ENCODE measurements at places on chromosomes 16 and 17.

DNA sequence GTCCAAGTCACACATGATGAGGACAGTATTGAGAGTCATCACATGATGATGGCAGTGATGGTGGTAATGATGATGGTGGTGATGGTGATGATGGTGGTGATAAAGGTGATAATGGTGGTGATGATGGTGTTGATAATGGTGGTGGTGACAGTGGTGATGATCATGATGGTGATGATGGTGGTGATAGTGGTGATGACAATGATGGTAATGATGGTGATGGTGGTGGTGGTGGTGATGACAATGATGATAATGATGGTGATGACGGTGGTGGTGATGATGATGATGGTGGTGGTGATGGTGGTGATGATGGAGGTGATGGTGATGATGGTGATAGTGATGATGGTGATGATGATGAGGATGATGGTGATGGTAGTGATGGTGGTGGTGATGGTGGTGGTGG lies 190.2 kb upstream of the ZNF469 start:
- no peak for DNase-seq

DNA sequence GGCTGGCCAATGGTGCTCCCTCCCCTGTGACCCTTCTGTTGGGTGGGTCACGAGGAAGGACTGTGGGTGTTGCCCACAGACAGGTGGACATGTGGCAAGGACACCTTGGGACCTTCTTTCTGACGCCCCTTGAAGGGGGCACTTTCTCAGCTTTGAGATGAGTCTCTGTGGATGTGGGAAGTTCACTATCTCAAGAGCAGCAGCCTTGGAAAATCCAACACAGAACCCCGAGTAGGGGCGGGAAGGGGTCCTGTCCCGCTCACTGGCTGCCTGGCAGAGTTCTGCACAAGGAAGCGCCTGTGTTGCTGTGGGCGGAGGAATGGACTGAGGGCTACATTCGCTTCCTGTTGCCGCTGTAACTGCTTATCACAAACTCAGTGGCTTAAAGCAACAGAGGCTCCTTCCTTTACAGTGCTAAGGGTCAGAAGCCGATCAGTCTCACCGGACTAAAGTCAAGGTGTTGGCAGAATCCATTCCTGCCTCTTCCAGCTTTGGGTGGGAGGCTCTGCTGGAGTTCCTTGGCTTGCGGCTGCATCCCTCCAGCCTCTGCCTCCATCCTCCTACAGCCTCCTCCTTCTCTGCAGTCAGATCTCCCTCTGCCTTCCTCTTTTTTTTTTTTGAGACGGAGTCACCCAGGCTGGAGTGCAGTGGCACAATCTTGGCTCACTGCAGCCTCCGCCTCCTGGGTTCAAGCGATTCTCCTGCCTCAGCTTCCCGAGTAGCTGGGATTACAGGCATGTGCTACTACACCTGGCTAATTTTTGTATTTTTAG lies 305.2 kb downstream of the SEC14L1 start:
- peak; percentile 80 for DNase-seq

- DNase-seq = no peak
These were observed 6.2 kb upstream of the TMEM235 start for GRCh38 chr17:78225088-78225865.

DNA sequence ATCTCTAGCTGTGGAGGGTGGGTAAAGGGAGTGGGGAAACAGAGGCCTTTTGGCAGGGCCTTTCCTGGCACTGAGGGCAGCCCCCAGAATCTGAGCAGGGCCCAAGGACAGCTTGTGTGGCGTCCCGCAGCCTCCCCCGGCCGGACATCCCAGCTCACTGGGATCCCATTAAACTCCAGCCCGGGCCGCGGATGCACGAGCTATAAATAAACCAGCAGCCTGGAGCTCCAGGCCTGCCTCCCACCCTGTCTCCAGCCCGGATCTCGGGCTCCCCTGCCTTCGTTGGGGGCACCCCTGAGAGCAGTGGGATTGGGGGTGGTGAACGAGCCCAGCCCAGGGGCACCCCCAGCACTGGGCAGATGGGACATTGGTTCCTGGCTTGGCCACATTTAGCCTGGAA lies 13.8 kb upstream of the AATK start:
- no peak for DNase-seq

DNA sequence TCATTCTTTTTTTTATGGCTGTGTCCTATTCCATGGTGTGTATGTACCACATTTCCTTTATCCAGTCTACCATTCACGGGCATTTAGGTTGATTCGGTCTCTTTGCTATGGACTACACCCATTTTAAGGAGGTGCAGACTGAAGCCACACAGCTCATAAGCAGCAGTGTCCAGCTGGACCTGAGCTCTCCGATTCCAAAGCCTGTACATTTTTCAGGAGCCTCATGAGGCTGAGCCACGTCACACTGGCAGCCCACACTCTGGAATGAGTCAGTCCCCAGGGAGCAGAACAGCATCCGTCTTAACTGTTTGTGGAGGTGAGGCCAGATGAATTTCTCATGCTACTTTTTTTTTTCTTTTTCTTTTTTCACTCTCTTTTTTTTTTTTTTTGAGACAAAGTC lies 116.1 kb downstream of the C16orf95 start:
- DNase-seq = no peak

- DNase-seq = no peak
These were observed 77.4 kb downstream of the CBLN1 start for GRCh38 chr16:49204191-49204590.

DNA sequence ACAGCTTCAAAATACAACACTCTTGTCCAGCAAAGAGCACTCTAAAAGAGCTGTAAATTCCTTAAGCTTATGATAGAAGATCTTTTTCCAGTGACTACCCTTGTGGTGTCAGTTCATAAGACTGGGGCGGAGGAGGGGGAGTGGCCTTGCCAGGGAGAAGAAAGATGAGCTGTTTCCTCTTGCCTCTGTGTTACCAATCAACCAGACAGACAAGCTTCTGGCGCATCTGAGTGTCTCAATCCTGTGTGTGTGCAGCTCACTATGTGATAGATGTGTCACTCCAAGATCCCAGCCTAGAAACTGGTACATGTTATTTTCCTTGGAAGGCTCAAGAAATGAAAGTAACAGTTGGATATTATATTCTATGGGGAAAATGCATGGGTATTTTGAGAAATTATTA lies 167.4 kb upstream of the CACNG3 start:
- no peak for DNase-seq

DNA sequence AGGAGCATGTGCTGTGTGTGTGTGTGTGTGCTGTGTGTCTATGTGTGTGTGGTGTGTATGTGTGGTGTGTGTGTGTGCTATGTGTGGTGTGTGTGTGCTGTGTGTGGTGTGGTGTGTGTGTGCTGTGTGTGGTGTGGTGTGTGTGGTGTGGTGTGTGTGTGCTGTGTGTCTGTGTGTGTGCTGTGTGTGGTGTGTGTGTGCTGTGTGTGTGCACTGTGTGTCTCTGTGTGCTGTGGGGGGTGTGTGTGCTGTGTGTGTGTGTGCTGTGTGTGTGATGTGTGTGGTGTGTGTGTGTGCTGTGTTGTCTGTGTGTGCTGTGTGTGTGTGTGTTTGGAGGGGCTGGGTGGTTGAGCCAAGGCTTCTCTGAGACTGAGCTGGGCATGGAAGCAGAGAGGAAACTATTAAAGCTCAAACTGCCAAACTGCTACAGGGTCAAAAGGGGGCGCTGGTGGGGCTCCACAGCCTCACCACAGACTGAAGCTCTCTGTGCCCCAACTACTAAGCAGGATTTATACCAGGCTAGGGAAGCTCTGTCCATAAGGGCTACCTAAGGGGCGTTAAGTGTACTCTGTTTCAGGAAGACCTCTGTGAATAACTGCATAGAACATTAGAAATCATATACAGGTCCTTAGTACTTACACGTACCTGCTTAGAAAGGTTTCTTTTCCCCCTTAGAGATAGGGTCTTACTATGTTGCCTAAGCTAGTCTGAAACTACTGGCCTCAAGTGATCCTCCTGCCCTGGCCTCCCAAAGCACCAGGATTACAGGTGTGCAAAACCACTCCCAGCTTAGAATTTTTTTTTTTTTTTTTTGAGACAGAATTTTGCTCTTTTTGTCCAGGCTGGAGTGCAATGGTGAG lies 27.8 kb upstream of the GHDC start:
- DNase-seq = peak; percentile 67

GRCh38 chr16:30664616-30665109 lies 6.4 kb downstream of the FBRS start:
- no peak for DNase-seq

DNA sequence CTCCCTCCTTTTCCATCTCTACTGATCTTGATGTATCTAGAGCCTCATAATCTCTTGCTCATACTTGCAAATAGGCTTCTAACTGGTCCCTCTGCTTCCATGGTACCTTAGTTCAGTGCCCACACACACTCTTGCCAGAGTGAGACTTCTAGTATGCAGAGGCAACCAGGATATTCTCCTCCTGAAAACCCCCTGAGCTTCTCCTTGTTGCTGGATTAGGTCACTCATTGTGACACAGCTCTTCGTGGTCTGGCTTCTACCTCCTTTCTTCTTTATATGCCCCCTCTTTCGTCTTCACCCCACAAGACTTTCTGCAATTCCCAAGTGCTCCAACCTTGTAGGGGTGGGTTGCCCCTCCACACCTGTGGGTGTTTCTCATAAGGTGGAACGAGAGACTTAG lies 2.5 kb upstream of the FAM20A start:
- DNase-seq = no peak

DNA sequence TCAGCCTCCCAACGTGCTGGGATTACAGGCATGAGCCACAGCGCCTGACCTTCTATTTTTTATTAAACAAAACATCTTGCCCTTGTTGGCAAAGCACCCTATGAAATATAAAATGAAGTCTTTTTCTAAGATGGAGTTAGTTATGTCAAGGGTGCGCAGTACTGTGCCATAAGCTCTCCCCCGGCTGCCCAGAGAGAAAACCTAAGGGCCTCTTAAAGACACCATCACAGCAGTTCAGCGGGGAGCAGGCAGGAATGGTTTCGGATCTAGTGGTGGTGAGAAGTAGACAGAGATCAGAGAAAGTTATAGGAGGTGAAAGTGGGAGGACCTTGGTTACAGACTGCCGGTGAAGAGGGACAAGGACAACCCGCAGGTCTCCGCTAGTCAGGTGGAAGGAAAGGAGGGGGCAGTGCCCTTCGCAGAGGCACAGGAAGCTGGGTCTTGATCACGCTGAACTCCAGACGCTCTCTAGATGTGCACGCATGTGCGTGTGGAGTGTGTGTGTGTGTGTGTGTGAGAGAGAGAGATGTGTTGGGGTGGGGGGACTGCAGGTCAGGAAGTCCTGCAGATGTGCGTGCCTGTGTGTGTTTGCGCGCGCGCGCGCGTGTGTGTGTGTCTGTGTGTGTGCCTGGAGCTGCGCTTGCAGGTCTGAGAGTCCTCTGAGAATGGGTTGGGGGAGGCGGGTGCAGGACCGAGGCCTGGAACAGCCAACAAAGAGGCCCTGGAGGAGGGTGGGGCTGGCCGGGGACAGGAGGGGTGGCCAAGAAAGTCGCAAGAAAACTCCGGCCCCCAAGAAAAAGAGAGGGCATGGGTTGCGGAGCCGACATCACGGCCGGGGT lies 748 bp upstream of the CMTM3 start:
- DNase-seq = peak; percentile 89

GRCh38 chr17:20852239-20852989 lies 190.4 kb downstream of the USP22 start:
- peak; percentile 25 for DNase-seq

DNA sequence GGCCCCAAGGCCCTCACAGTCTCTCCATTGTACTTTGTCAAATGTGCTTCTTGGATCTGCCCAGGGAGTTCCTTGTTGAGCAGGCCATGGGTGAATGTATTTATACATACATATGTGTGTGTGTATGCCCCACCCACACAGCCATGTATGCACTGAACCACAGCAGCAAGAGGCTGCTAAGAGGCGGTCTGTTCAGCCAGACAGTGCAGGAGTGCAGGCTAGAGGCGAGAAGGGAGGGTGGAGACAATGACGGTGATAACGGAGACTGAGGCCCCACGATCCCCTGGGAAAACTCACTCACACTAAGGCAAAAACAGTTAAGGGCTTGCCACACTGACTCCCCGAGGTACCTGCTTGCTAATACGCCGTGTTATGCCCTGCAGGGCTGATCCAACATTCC lies 151.0 kb upstream of the CDC42EP4 start:
- DNase-seq = no peak

- peak; percentile 15 for DNase-seq
These were observed 256.6 kb downstream of the CPPED1 start for GRCh38 chr16:12546918-12547607.

- no peak for DNase-seq
These were observed 57.0 kb downstream of the RNF213 start for GRCh38 chr17:80317706-80317980.

GRCh38 chr17:78231991-78232858 lies 794 bp downstream of the TMEM235 start:
- peak; percentile 50 for DNase-seq

- DNase-seq = no peak
These were observed 51.1 kb upstream of the SLC47A1 start for GRCh38 chr17:19482576-19482975.

DNA sequence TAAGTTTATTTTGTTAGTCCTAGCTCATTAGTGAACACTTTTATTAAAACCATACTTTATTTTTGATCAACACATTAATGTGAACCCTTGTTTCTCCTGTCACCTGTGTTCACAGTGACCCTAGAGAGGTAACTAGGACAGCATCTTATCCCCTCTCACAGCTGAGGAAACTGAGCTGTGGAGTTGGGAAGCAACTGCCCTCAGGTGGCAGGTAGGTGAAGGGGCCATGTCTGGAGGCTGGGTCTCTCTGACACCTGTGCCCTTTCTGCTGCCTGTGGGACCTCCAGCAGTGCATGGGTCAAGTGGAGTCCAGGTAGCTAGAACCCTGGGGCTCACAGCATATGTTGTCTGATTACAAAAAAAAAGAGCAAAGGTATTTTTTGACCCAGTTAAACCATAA lies 22.9 kb upstream of the SLC12A3 start:
- no peak for DNase-seq

DNA sequence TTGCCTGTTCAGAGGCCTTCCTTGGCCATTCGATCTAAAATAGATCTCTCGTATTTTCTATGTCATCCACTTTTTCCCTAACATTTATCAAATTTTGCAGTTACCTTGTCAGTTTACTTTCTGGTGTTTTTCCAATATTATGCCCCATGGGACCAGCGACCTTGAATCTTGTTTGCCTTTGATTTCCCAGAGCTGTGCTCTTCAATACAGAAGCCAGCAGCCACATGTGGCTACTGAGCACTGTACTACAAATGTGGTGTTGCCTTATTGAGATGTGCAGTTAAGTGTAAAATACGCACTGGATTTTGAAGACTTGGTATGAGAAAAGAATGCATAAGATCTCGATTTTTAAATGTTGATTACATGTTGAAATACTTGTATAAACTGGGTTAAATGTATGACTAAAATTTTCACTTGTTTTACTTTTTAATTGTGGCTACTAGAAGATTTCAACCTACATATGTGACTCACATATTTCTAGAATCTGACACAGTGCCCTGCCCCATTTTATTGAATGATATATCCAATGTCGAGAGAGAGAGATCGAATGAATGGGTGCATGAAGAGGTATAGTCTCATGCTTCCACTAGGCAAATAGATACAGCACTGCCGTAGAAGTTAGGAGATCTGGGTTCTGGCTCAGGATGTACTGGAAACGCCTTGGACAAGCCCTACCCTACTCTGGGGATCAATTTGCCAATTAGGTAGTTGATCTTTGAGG lies 824 bp upstream of the PSME3 start:
- DNase-seq = no peak

GRCh38 chr17:16459855-16460550 lies 32.0 kb downstream of the LRRC75A start:
- no peak for DNase-seq
